Choroid plexus epithelial cell (primary cell): ENCODE measurements at places on chromosomes 13 and 19.

- no peak for DNase-seq
These were observed 62.2 kb downstream of the DCT start for GRCh38 chr13:94417294-94417693.

DNA sequence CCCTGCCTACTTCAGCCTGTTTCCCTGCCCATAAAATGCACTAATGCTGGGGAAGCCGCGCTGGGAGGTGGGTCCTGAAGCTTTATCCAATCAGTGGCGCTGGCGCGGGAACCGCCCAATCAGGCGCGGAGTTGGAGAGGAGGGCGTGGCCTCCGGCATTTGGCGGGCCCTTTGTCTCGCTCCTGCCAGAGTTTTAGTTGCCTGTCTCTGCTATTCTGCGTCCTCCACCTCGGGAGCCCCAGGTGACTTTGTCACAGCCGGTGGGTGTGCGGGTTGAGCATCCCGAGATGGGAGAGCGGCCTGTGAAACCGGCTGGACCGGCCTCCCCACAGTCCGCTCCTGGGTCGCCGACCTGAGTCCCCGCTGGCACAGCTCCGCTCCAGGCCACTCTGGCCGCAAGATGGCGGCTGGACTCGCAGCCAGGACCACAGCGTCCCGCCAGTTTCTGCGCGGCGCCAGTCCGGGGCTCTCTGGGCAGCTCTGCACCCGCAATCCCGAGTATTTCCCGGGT, 30.7 kb upstream of the ZNF429 start:
- peak; percentile 58 for DNase-seq

- DNase-seq = peak; percentile 62
These were observed 7.7 kb upstream of the TMEM161A start for GRCh38 chr19:19145684-19146608.

- DNase-seq = peak; percentile 6
These were observed 562.1 kb upstream of the KLF12 start for GRCh38 chr13:74696148-74696922.

- peak; percentile 71 for DNase-seq
These were observed 27.7 kb downstream of the GADD45B start for GRCh38 chr19:2503521-2504109.

GRCh38 chr19:22595918-22596341, 38.2 kb upstream of the ZNF492 start:
- no peak for DNase-seq

GRCh38 chr13:40613192-40613818, 53.1 kb downstream of the FOXO1 start:
- no peak for DNase-seq
